A172 (cell line): ENCODE measurements at places on chromosomes 4 and X. TPM values are rescaled to one million over a fixed set of nuclear protein-coding genes. Genes with fewer than 3 reads are reported as not detected.

CXorf65 gene
- not detected in 2 replicates for total RNA-seq

LRCH2 gene
- 2.8 and 4.1 TPM in 2 replicates for total RNA-seq

MAGEB17 gene
- 0.55 TPM in 1 of 2 replicates, not detected in the other for total RNA-seq

RBMXL3 gene
- not detected in 2 replicates for total RNA-seq

TMEM47 gene
- 0.12 and 0.76 TPM in 2 replicates for total RNA-seq

CT45A10 gene
- not detected in 2 replicates for total RNA-seq

OTUD6A gene
- total RNA-seq: not detected in 2 replicates

RBM10 gene
- 42.6 and 48.8 TPM in 2 replicates for total RNA-seq

LAMP2 gene
- total RNA-seq: 63.5 and 71.7 TPM in 2 replicates

XAGE1A gene
- total RNA-seq: 1.0 TPM in 1 of 2 replicates, not detected in the other

SLITRK4 gene
- total RNA-seq: not detected in 2 replicates

SSX4 gene
- not detected in 2 replicates for total RNA-seq

SPANXB1 gene
- 5.3 and 5.5 TPM in 2 replicates for total RNA-seq

RAB9B gene
- total RNA-seq: 0.96 and 3.3 TPM in 2 replicates
